ENCODE measurements at places on chromosomes 13 and 19.
A peak's percentile ranks its signal among the peaks of the same experiment; 100 is the strongest.

DNA sequence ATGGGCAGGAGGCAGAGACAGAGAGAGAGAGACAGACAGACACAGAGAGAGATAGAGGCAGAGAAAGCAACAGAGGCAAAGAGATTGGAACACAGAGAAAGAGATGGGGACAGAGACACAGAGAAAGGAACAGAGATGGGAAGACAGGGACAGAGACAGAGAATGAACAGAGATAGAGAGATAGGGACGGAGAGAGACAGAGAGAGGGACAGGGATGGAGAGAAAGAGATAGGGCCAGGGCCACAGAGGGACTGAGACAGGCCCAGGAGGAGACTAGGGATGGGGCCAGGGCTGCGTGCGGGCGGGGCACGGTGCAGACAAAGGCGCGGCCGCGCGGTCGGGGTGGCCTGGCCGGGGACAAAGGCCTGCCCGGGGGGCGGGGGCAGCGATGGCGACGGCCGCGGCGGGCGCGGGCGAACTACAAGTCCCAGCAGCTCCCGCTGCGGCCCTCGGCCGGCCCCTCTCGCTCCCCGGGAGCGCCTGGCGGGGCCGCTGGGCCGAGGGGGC lies at the start of gene ZNF358:
ZNF358 (plus strand) TSS at position 459 of the 507 bp plus-strand sequence. CDS start 3,140 bp downstream, outside the sequence.
- DNase-seq: peak; percentile 75

GRCh38 chr13:23899555-23899954 lies 2.3 kb upstream of the C1QTNF9B start:
- DNase-seq: no peak

DNA sequence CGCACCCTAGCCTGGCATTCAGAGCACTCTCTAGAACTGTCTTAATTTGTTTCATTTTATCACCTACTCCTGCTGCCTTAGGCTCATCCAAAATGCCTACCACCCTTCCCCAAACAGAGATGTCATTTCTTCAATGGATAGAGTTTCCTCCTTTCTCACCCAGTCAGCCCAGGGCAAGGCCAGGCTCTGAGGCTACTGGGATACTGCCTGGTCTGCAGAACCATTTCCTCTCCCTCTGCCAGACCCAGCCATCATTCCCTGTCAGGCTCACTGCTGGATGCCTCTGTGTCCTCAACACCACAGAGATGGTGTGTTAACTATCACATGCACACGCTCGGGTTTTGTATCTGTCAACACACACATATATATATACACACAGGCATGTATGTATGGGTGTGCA lies 47.2 kb downstream of the C13orf42 start:
- DNase-seq: no peak

DNA sequence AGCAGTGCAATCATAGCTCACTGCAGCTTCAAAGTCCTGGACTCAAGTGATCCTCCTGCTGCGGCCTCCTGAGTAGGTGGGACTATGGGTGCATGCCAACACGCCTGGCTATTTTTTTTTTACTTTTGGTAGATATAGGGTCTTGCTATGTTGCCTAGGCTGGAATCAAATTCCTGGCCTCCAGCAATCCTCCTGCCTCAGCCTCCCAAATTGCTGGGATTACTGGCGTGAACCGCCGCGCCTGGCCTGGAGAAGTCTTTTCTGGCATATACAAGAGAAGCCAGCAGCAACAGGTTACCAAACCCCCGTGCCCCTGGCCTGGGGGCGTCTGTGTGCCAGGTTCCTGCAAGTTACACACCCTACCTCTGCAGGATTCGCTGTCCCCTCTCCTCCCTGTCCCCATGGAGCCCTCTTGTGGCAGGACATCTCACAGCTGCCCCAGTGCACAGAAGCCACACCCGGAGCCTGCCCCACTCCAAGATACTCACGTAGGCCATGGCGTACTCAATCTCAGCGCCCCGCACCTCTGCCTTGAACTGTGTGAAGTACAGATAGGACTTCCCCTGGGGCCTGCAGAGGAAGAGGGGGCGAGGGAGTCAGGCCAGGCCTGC lies 9.9 kb downstream of the MYDGF start:
- no peak for DNase-seq
